Activated CD8-positive, alpha-beta memory T cell treated with anti-CD3 and anti-CD28 coated beads, Interleukin-2, amount 10 ng/mL, durations not matched to agents 7 days and 5 days (primary cell): ENCODE measurements at places on chromosomes 11 and 22.
A peak's percentile ranks its signal among the peaks of the same experiment; 100 is the strongest.

DNA sequence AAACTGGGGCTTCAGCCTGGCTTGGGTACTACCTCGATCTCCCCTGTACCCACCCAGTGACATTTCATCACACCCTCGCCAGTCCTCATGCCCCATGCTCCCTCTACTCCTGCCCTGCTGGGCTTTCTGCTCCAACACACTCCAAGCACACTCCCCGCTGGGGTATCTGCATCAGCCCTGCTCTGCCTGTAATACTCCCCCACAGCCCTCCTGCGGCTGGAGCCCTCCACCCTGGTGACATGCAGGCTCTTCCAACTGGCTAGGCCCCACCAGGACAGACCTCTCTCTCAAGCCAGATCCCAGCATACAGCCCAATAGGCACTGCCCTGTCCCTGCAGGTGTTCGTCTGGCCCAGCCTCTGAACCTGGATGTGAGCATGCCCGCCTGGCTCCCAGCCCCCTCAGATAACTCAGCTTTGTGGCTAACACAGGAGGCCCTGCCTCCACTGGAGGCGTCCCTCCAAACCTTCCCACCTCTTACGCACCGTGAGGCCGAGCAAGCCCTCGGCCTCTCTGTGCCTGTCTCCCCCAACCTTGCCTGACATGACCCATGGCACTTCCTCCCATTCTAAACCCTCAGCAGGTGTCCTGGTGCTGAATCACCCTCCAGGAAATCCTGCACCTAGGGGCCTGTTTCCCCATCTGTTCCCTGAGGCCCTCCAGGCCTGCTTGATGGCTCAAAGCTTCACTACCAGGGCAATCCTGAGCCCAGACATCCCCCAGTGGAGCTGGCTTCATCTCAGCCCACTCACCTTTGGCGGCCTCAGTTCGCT is 33.5 kb upstream of the TXNRD2 start:
- no peak for DNase-seq
- H3K36me3 ChIP-seq, result no peaks in the 10 kb centered on the region
- no peak overlapping the region for H3K27ac ChIP-seq
- peaks cover 9% of the 10 kb centered on the region for H3K4me1 ChIP-seq
- no peaks in the 10 kb centered on the region for H3K27me3 ChIP-seq
- H3K4me3 ChIP-seq, result no peak overlapping the region

DNA sequence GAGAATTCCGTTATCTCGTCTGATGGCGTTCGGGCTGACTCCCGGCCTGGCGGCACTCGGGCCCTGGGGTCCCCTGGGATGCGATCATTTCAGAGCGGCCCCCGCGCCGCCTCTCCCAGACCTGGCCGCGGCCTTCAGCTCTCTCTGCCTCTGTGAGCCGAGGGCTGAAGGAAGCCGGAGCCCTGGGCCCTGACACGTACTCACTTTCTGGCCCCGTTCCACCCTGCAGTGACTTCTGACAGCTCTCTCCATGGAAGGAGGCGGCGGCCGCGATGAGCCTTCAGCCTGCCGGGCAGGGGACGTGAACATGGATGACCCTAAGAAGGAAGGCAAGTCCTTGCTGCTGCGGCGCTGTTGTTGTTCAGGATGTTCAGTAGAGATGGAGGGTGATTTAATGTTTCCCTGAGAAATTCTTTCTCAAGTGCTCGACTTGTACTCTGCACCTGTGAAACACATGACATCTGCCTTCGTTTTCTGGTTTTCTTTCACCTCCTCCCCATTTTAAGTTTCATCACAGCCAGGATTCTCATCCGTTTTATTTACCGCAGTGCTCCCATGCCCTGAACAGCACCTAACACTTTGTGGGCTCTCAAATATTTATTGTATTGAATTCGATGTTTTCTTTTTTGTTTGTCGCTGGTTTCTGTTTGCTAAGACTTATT is 612 bp downstream of the GTSE1 start:
- H3K4me3 ChIP-seq, result peak overlapping the region; percentile 95
- peaks cover 43% of the 10 kb centered on the region for H3K36me3 ChIP-seq
- H3K27me3 ChIP-seq, result no peaks in the 10 kb centered on the region
- peaks cover 71% of the 10 kb centered on the region for H3K4me1 ChIP-seq

DNA sequence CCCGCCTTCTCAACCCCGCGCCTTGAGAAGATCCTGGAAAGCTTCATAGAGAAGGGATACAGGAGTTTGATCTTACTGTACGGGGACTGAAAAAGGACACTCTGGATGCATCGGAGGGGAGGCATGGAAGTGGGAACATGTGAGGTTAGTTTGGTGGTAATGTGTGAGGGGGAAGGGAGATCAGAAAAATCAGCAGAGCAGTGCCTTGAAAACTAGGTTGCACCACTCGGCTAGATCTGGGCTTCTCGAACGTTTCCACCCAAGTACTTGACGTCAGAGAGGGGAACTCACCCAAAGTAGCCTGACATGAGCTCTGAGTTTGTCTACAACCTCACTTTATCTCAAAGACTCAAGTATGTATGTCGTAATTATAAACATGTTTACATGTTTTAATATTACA is 14.5 kb downstream of the USP35 start:
- no peaks in the 10 kb centered on the region for H3K27me3 ChIP-seq
- H3K4me1 ChIP-seq, result peaks cover 28% of the 10 kb centered on the region
- H3K27ac ChIP-seq, result peak overlapping the region; percentile 91
- peaks cover 11% of the 10 kb centered on the region for H3K36me3 ChIP-seq

DNA sequence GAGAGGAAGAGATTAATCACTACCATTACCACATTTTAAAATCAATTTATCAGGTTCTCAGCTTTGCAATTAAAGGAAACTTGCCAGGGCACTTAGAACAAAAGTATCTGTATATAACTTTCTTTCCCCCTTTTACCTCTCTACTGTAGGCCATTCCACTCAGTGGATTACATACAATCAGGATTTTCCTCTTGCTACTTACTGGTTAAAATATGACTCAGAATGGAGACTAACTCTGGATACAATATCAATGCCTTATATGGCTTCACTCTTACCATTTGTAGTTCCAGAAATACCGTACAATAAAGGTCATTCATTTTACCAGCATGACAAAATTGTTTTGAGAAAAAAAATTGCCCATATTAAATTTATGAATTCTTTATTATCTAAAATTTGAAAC is 706.8 kb downstream of the KCNA4 start:
- no peak for DNase-seq
- no peak overlapping the region for H3K4me3 ChIP-seq
- no peaks in the 10 kb centered on the region for H3K4me1 ChIP-seq
- no peaks in the 10 kb centered on the region for H3K36me3 ChIP-seq
